B cell (primary cell): ENCODE measurements at places on chromosomes 2 and 18.

DNA sequence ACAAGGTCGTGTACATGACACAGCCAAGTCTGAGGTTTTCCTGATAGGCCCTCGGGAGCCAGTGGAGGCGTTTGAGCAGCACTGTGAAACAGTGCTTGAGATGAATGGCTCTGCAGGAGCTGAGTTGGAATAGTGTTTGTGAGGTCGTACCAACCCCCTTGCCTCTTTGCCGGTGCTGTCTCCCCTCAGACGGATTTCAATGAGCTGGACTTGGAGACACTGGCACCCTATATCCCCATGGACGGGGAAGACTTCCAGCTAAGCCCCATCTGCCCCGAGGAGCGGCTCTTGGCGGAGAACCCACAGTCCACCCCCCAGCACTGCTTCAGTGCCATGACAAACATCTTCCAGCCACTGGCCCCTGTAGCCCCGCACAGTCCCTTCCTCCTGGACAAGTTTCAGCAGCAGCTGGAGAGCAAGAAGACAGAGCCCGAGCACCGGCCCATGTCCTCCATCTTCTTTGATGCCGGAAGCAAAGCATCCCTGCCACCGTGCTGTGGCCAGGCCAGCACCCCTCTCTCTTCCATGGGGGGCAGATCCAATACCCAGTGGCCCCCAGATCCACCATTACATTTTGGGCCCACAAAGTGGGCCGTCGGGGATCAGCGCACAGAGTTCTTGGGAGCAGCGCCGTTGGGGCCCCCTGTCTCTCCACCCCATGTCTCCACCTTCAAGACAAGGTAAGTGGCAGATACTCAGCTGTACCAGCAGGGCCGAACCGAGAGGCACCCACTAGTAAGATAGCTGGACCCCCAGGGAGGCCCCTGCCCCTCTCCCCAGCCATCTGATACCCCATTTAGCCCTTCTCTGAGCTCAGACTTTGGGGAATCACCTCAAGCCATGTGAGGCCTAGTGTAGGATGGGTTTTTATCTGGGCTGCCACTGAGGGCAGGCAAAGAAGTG, 83.1 kb downstream of the EPAS1 start:
- DNase-seq = no peak

DNA sequence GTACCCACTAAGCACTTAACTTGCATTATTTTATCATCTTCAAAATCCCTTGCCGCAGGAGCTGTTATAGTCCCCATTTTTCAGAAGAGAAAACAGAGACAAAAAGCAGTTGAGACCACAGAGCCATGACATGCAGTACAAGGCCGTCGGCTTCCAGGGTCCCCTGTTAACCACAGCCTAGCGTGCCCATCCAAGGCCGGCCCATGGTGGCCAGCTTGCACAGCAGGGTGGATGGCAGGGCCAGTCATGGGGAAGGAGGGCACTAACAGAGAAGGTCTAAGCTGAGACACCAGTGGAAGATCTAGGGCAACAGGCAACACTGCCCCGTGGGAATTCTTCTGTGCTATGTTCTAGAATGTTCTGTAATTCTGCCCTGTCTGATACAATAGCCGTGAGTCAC, 192.6 kb upstream of the ID2 start:
- no peak for DNase-seq

DNA sequence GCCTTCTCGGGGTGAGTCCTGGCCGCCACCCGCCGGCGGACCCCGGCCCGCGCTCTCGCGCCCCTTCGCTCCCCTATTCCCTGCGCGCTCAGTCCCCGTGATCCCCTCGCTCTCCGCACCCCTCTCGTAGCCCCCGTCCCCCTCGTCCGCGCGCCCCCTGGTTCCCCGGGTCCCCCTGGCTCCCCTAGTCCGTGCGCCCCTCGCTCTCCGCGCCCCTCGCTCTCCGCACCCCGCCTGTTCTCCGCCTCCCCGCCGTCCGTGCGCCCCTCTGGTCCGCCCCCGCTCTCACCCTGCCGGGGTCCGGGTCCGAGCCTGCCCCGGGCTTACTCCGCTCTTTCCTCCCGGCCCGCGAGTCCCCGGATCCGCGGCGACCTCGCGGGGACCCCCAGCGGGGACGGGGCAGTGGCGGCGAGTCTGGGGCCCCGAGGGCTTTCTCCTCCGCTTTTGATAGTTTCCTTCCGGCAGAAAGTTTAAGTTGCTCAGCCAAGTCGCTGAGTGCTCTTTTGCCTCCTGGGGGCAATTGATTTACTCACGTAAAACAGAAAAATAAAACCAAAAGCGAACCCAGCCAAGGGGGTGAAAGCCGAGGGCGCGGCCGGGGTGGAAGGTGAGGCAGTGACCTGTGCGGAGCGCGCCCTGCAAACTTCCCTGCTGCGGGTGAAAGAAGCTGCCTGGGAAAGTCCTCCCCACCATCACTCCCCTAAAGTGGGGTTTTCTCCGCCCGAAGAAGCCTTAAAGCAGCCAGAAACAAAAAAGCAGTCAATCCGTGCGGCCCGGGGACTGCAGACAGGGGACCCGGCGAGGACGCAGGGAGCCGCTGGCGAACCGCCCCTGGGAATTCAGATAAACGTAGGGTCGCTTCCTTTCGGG, 568 bp downstream of the RAB31 start:
- DNase-seq = peak; percentile 71

DNA sequence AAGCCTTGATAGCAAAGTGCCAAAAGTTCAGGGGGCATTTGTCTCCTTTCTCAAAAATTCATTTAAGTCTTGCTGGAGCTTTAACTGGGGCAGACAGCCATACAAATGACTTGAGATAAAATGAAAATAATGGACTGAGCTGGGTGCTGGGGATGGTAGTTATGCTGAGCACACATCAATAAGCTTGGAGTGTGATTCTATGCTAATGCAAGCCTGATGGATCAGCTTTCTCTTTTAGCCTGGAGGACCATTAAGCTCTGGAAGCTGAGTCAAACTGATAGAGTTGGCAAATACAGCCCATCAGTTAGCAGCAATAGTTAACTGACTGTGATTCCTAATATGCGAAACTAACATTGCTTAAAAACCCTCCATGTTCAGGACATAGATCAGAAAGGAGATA, 98.0 kb downstream of the CAMKMT start:
- DNase-seq = no peak

DNA sequence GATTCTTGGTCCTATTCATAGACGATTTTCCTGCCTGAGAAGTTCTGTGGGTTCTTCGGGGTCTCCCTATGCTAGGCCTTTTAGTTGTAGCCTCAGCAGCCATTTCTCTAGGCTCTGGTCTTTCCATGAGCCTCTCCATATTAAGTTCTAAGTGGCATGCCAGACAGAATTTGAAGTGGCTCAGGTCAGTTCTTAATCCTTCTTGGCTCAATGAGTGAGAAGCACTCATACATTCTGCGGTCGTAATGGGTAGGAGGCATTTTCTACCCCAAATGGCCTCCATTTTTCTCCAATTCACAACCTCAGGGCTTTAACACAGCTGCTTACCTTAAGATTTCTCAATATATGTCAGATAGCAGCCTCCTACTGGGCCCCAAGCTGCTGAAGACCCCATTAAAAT, 405.3 kb upstream of the GALNT5 start:
- no peak for DNase-seq

DNA sequence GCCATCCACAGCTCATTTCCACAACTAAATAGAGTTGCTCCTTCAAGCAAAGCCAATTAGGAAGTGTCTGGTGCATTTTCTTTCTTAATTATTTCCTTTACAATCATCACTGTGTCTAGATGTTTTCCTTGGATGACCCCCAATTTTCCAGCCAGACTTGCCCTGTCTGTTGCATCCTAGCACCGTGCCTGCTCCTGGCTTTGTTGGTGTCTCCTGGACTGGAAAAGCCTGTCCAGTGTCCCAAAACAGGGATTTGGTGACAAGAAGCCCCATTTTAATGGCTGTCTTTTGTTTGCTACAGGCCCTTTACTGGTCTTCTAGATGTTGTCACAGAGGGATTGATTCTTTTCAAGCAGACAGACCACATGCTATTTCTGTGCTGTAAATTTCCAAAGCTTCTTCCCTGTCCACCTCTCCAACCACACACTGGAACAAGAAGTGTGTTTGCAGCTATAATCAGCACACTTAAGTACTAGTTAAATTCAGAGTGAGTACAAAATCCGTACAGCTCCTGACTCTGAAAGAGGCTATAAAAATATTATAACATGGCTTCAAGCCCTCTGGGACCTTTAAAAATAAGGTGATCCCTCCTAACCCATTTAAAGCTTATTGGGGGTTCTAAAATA, 38.4 kb downstream of the RNF144A start:
- DNase-seq = no peak

DNA sequence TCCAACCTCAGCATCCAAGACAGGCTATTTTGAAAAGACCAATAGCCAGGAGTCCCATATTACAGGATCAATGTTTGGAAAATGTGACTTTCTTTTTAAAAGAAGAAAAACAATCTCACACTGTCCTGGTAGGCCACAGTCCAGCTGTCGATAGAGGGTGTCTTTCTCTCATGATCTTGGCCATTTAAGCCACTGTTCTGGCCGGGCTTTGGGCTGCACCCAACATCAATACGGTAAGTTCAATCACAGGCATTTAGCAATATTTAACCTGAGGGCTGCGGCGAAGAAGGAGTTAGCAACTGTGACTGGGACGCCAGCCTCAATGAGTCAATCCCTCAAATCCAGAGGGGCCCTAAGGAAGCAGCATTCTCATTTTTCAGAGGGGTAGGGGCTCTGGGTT, 69.0 kb downstream of the CELF4 start:
- no peak for DNase-seq
